ENCODE measurements at places on chromosomes 7 and 10.
A peak's percentile ranks its signal among the peaks of the same experiment; 100 is the strongest.

DNA sequence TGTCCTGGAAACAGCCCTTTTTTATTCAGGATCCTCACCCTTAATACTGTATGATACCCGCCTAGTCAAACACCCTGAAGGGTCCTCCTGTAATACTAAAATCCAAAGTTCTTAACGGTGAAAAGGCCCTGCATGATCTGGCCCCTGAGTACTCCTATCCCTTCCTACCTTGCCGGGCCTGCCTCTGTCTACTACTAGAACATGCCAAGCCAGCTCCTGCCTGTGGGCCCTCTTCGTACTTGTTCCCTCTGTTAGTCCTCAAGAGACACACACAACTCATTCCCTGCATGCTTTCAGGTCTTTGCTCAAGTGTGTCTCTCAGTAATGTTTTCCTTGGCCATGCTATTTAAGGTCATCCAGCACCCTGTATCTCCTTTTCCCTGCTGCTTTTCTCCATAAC, 5.0 kb upstream of the WAPL start:
- DNase-seq: no peak

- no peak for DNase-seq
These were observed 10.2 kb upstream of the ADO start for GRCh38 chr10:62794306-62794705.

DNA sequence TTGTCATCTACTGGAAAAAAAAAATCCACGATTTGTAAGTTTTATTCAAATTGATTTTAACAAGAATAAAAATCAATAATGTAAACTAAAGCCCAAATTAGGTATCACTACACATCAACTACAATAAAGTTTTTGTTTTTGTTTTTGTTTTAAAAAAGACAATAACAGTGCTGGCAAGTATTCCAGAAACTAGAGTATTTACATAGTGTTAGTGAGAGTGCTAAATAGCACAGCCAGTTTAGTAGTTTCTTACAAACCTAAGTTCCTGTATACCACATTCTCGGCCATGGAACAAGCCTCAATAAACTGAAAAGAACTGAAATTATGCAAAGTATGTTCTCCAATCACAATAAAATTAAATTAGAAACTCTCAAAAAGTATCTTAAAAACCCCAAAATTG, 8.1 kb downstream of the ARHGAP12 start:
- no peak for DNase-seq

GRCh38 chr7:2576742-2577491, 18.1 kb downstream of the IQCE start:
- no peak for DNase-seq

GRCh38 chr7:46784732-46785131, 797.2 kb downstream of the TNS3 start:
- peak; percentile 70 for DNase-seq

- no peak for DNase-seq
These were observed 135.8 kb downstream of the CAMK1D start for GRCh38 chr10:12484941-12485805.

GRCh38 chr10:130707389-130707979, 571.3 kb downstream of the GLRX3 start:
- DNase-seq: no peak

GRCh38 chr7:11217848-11218565, 244.3 kb downstream of the PHF14 start:
- no peak for DNase-seq

DNA sequence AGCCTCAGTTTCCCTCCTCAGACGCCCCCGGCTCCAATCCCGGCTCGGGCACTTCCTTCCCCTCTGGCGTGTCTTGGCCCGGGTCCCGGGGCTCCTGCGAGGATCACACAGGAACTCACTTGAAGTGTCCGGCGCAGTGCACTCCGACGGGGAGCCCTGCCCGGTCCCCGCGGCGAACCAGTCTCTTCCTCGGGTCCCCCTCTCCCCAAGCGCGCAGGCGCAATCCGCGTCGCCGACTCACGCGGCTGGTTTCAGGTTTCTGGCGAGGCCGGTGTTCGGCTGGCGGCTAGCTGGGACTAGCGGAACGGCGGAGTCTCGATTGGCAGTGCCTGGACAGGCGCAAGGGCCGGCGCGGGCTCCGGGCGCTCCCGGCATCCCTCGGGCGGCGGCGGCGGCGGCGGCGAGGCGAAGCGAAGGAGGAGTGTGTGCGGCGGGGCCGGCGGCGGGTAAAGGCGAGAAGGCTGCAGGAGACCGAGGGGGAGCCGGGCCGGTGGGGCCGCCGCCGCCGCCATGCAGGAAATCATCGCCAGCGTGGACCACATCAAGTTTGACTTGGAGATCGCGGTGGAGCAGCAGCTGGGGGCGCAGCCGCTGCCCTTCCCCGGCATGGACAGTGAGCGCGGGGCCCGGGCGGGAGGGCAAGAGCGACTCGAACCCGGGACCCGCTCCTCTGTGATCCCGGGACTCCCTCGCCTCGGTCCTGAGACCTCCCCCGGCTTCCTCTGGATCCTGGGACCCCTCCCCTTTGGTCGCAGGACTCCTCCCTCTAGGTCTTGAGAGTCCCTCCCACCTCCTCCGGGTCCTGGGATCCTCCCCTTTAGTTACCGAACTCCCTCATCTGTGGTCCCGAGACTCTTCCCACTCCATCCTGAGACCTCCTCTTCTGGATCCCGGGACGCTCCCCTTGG, at the start of the genes CPSF4 and PTCD1:
Gene CPSF4 (plus strand): TSS at position 371 of the 908 bp plus-strand sequence. CDS start 140 bp downstream, at position 511.
Gene PTCD1 (minus strand): TSS at position 226 of the 908 bp plus-strand sequence. CDS start 3,556 bp downstream, outside the sequence.
- DNase-seq: peak; percentile 98

GRCh38 chr10:70784471-70784870, 706 bp downstream of the TBATA start:
- DNase-seq: no peak
